Purkinje cell (primary cell): ENCODE measurements at places on chromosomes 16 and 17. TPM values are rescaled to one million over a fixed set of nuclear protein-coding genes. Genes with fewer than 3 reads are reported as not detected.

The MINK1 gene
- polyA plus RNA-seq = 9.8 and 11.1 TPM in 2 replicates

The CLEC3A gene
- polyA plus RNA-seq = not detected in 2 replicates

The SPEM1 gene
- polyA plus RNA-seq = not detected in 2 replicates

The RAMP2 gene
- 0.64 TPM in 1 of 2 replicates, not detected in the other for polyA plus RNA-seq

The CSH2 gene
- not detected in 2 replicates for polyA plus RNA-seq

The C1QL1 gene
- polyA plus RNA-seq = not detected in 2 replicates

The TLCD2 gene
- polyA plus RNA-seq = 0.06 and 0.22 TPM in 2 replicates

The KRTAP17-1 gene
- polyA plus RNA-seq = not detected in 2 replicates

The TNFRSF13B gene
- not detected in 2 replicates for polyA plus RNA-seq

The PAM16 gene
- polyA plus RNA-seq = 48.1 and 61.9 TPM in 2 replicates

The CBFB gene
- polyA plus RNA-seq = 3.7 and 7.3 TPM in 2 replicates

The PIK3R6 gene
- polyA plus RNA-seq = not detected in 2 replicates

The NLRC5 gene
- polyA plus RNA-seq = 1.1 and 3.2 TPM in 2 replicates

The OTOP2 gene
- 0.27 TPM in 1 of 2 replicates, not detected in the other for polyA plus RNA-seq

The MTSS2 gene
- 6.5 and 9.3 TPM in 2 replicates for polyA plus RNA-seq

The CPHXL2 gene
- not detected in 2 replicates for polyA plus RNA-seq

The CYTH1 gene
- 4.4 and 7.8 TPM in 2 replicates for polyA plus RNA-seq

The CFAP97D1 gene
- not detected in 2 replicates for polyA plus RNA-seq

The KRT25 gene
- polyA plus RNA-seq = 0.52 and 3.2 TPM in 2 replicates
